ENCODE measurements at places on chromosomes 4 and X.
A peak's percentile ranks its signal among the peaks of the same experiment; 100 is the strongest.

GRCh38 chr4:157012781-157013180 lies 41.2 kb upstream of the PDGFC start:
- no peak for DNase-seq

DNA sequence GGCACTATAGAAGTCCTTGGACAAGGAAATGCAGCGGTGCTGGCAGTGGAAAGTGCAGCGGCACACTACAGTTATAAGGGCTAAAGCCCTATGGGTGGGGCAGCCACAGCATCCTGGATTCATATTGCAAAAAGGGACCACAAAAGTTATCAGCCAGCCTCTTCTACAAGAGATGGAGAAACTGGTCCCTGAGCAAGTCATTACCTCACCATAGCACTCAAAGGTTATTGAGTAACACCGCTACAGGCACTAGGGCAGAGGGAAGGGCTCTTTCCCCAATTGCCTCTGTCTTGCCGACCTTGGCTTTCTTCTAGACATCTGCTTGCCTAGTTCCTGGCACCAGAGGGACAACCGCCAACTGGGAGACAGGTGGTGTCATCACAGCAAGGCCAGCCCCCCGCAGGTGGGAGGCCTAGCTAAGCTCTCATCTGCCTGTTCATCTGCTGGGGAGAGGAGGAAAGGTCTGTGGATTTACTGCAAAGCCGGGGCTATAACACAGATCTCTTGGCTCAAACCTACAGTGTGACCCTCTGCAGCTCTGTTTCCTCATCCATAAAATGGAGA lies 600.0 kb downstream of the BCOR start:
- DNase-seq = no peak

- no peak for DNase-seq
These were observed 8.8 kb upstream of the GALNT7 start for GRCh38 chr4:173159791-173160190.

DNA sequence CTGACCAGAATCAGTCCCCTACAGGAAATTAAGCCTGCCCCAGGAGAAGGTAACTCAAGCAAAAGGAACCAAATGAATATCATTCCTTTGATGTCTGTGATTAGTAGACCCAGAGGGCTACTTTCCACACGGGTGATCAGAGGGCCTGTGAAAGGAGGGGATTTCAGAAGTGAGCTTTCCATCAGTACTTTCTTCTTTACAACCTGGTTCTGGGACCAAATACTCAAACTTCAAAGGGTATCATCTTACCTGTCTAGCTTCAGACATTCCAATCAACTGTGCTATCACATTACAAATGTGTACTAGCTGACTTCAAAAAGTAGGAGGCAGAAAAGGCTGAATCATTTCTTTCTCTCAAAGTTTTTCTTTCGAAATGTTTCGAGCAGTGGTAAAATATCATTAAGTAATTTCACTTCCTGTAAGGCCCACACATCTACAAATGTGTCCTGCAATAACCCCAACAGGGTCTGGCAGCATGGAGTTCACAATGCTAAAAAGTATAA lies 23.9 kb downstream of the ACSL4 start:
- DNase-seq = no peak

DNA sequence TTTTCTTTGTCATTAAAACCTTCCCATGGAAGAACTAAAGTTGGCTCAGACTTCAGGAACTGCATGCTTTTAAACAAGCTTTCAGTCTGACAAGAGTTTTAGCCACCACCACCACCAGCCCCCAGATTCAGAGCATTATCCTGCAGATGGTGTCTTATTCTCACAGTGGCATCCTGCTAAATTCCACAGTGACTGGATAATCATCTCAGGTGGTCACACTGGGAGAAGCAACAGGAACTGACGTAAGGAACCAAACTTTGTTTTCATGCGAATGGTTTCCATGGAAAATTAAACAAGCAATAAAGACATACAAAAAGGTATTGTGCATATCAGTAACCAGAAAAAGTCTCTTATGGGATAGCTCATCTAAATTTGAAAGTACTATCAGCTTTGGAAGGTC lies 370.7 kb downstream of the FBXW7 start:
- DNase-seq = no peak

DNA sequence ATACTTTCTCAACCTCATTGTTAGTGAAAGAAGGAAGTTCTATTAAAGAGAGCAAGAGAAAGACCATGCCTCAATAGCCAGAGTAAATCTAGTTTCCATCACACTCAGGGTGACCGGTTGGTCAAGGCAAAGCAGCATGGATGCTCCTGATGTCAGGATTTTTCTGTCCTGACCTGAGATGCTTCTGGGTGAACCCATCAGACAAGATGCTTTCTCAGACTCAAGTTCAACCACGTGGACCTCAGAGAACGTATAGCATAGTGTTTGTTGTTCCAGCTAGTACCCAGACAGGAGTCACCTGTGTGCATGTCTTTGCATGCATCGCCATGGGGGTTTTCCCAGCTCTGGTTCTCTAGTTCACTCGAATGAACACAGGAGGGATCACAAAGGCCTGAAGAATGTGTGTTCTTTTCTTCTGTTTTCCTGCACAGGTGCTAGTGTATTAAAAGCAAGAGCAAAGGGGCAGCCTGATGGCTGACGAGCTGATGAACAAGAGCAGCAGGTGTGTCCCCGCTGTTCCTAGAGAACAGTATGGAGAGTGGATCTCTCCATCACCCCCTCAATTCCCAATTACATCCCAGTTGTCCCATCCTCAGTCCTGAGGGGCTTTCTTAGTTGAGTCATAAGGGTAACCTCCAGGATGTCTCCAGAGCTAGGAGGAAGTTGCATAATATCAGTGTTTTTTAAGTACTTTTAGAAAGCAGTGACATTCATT lies 110.5 kb upstream of the ENPP6 start:
- DNase-seq = peak; percentile 40

- DNase-seq = no peak
These were observed 606.2 kb upstream of the ZFP42 start for GRCh38 chr4:187389420-187389819.

- DNase-seq = no peak
These were observed 2.6 kb downstream of the PRDM8 start for GRCh38 chr4:80199947-80200346.

- no peak for DNase-seq
These were observed 9.5 kb downstream of the EPGN start for GRCh38 chr4:74317616-74318246.

DNA sequence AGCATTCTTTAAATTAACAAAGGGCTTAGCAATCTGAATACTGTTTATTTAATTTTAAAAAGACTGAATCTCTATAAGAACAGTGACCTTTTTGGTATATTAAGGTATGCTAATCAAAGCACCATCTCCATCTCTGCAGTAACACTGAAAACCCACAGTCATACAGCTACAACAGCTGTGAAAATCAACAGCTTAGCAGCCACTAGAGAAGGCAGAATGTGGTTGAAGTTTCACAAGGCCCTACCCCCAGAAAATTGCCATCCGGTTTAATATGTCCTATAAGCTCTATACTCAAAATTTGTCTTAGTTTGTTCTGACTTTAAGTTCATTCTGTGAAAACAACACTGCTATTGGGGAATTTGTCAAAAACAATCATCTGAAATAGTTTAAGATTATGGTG lies 128.7 kb downstream of the OPHN1 start:
- no peak for DNase-seq

DNA sequence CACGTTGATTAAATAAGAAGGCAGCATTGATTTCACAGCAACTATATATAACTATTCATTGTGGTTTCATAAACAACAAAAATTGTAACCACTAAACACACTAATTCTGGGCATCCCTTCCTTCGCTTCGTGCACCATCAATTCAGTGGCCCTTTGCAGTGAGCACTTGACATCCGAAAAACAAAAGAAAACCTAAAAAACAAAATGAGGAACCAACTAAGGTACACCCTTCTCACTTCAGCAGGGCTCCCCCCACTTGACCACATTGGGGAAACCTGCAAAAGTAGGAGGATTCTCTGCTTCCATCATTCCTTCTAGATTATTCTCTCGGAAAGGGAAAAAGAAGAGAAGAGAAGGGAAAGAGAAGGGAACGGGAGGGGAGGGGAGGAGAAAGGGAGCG lies 28.3 kb downstream of the NBDY start:
- no peak for DNase-seq

GRCh38 chrX:138349351-138349750 lies 362.2 kb downstream of the FGF13 start:
- no peak for DNase-seq

DNA sequence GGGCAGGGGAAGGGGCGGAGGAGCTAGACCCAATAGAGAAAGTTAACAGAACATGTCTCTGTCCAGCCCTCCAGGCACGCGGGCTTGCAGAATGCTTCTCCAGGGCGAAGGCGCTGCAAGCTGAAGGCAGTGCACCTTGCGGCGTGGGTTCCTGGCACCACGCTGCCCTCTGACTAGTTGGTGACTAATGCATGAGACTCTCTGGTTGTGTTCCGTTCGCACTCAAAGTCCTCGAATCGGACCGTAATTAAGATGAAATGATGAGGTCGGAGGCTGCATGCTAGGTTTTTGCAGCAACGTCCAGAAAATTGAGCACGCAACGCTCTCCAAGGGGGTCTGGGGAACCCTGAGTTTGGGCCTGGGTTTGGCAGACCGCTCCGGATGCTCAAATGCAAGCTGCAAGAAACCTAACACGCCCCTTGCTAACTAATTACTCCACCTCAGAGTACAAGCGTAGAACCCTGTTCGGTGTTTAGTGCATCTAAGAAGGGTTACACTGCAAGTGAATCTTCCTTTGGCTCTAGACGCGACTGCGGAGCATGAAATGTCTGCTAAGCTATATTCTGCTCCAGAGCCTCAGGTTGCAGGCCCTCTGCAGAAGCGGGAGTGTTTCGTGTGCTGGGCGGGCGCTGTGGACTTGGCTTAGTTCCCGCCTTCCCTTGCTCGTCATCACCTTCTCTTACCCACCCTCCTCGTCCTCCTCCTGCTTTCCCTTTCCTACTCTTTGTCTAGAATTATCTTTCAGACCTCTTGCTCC lies 57.1 kb upstream of the NKAP start:
- DNase-seq = peak; percentile 40

GRCh38 chr4:117847849-117848248 lies 186.4 kb upstream of the NDST3 start:
- no peak for DNase-seq

- no peak for DNase-seq
These were observed 148.1 kb upstream of the GATB start for GRCh38 chr4:151908734-151909497.

- peak; percentile 8 for DNase-seq
These were observed 6.3 kb downstream of the PSAPL1 start for GRCh38 chr4:7428261-7429068.

DNA sequence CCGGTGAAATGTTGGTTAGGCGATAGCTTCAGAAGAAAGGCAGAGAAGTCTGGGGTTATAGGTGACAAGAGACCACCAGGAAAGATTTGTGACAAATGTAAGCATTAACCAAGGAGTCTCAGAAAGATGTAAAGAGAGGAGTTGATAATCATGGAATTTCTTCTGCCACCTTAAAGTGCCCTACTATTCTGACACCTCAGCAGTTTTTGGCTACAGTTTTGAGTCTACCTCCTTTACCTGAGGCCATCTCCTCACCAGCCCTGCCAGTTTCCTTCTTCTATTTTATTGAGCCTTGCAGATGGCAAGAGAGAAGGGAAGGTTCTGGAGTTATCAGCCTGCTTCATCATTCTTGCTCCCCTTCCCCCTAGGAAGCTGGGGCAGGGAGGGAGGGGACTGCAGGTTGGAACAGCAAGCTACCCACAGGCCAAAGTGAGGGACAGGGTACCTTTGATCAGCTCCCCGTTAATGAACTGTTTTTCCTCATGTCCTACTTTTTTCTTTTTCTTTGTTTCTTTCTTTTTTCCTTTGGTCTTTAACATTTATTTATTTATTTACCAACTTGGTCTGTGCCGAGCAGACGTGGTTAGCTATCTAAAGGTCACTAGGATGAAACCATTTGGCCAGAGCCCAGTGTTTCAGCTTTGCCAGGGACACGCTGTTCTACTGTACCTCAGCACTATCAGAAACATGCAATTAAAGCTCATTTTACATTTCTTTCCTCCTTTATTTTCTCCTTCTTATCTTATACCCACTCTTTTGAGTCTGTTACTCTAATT lies 438.7 kb upstream of the AR start:
- DNase-seq = no peak

DNA sequence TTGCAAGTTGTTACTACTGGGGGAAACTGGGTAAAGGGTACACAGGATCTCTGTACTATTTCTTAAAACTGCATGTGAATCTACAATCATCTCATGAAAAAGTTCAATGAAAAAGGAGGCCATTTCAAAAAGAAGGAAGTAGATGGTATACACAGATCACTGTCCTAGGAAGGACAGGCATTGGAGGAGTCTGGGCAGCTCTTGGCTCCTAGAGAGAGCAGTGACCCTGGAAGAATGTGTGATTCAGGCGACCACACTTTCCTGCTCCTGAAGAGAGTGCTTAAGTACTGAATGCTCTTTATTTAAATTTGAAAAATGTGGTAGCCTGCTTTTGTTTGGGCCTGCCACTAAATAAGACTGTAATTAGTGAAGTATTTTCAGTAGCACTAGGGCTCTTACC lies 318.1 kb upstream of the CASK start:
- no peak for DNase-seq

- DNase-seq = no peak
These were observed 151.4 kb downstream of the VCX3A start for GRCh38 chrX:6383488-6383887.

GRCh38 chrX:41133551-41133950 lies 48.3 kb downstream of the USP9X start:
- DNase-seq = no peak

GRCh38 chr4:172874944-172875343 lies 293.7 kb upstream of the GALNT7 start:
- no peak for DNase-seq

GRCh38 chr4:138636781-138637180 lies 378.8 kb upstream of the NOCT start:
- DNase-seq = no peak

- DNase-seq = no peak
These were observed 22.0 kb upstream of the PTTG2 start for GRCh38 chr4:37938208-37938607.
